ENCODE measurements at places on chromosomes 4 and X.
A peak's percentile ranks its signal among the peaks of the same experiment; 100 is the strongest.

DNA sequence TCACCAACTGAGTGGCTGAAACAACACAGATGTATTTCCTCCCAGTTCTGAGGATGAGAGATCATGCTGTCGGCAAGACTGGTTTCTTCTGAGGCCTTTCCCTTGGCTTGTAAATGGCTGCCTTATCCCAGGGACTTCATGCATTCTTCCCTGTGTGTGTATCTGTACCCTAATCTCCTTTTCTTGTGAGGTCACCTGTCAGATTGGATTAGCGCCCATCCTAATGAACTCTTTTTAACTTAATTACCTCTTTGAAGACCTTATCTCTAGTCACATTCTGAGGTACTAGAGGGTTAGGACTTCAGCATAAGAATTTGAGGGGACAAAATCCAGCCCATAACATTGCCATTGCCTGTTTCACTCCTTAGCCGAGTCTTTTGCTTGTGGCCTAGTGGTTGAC, 59.5 kb upstream of the TMEM150C start:
- no peak for DNase-seq

DNA sequence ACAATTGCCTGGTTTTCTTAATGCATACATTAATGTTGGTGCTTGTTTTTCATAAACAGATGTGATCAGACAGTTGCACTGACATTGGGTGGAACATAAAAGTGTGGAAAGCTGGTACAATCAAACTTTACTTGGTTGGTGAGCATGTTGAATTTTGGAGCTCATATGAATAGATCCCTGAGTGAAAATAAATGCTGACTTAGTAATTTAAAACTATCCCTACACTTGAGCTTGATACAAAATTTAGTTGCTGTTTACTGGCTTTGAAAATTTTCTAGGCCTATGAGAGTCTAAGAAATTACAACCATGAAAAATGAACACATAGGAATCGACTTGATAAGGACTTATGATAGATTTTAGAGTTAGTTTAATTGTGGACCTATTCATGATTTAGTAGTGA, 551.8 kb upstream of the PABPC4L start:
- DNase-seq = no peak

GRCh38 chr4:19496756-19497155, 754.9 kb upstream of the SLIT2 start:
- no peak for DNase-seq

GRCh38 chr4:59039046-59039445, 1928.9 kb upstream of the IGFBP7 start:
- no peak for DNase-seq

DNA sequence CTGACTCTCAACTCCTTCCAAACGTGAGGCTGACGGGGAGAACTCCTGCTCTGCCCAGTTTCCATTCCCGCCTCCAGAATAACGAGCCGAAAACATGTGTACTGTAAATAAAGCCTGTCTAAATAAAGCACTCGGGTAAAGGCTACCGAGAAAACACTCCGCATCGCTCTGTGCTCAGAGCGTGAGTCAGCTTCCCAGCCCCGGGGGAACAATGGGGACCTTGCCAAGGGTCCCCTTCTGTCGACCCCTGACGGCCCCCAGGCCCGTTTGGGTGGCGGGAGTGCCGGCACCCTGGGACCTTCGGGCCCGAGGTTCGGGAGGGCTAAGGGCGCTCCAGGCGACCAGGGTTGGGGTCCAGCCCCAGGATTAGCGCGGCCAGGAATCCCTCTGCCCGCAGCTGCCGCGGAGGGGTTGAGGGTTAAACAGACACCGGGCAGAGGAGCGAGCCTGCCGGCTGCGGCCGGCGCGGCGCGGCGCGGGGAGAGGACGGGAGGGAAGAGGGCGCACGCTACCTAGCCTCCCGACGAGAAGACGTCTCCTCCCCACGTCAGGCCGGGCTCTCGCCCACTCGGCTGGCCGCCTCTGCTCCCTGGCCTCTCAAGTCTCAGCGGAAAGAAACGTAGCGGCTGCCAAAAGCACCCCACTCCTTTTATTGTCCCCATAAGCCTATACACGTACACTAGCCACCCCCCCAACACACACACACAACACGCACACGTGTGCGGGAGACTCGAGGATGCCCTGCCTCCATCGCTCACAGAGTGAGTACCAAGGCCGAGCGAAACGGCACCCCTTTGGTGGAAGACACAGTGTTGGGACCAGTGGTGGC, 85.5 kb downstream of the BCOR start:
- DNase-seq = peak; percentile 81

- DNase-seq = no peak
These were observed 26.4 kb downstream of the GRIA2 start for GRCh38 chr4:157246964-157247363.

DNA sequence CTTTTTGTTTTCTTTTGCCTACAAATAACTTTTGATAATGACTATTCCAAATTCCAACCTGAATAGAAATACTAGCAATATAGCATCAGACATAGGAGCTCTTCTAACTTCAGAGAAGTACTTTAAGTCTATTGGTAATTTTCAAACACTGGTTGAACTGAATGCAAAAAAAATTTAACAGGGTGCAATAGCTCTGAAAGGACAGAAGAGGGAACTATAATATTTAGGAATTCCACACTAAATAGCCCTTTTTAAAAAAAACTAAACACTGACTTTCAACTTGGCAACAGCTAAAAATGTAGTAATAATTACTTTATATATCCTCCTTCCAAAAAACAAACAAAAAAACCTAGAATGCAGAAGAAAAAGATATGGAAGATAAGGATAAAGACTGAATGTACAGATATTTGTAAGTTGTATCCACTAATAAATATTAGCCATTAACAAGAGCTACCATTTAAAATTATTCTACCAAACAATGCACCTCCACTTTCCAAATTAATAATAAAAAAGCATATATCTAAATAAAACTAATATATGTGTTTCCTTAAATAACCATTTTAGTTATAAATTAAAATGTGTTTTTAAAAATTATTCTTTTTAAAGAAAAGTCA, 81.4 kb downstream of the FBXW7 start:
- no peak for DNase-seq

DNA sequence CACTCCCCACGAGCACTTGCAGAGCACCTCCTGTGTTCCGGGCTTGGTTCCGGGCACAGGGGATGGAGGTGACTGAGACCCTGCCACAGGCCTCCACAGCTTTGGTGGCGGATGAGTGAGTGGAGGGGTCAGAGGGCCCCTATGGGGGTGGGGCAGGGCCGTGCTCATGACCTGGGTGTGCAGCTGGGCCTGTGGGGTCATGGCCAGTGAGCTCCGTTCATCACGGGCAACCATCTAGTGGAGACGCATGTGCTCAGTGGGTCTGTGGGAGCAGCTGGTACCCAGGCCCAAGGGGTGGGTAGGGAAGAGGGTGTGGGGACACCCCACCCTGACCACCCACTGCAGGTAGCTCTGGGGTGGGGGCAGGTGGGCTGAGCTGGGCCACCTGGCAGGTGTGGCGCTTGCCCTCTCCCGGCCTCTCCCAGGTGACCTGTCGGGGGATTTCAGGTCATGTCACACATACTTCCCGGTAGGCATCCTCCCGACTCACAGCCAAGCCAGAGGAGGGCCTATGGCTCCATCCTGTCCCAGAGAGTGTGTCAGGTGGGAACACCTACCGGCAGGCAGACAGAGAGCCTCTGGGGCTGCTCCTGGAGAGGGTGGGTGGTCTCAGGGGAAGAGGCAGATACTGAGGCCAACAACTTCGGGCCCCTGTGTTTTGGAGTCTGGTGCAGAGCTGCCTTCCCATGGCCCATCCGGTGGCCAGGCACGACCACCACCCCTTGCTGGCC, 3.6 kb downstream of the PSAPL1 start:
- no peak for DNase-seq

- DNase-seq = no peak
These were observed 601 bp upstream of the TCEANC start for GRCh38 chrX:13652287-13652793.

- DNase-seq = no peak
These were observed 651 bp upstream of the SAP30 start for GRCh38 chr4:173370130-173370476.

- no peak for DNase-seq
These were observed 265.0 kb upstream of the FAT4 start for GRCh38 chr4:125049711-125050110.

GRCh38 chrX:44025555-44025954, 52.4 kb upstream of the NDP start:
- no peak for DNase-seq

- peak; percentile 73 for DNase-seq
These were observed 2.1 kb upstream of the PRSS12 start for GRCh38 chr4:118354913-118355312.

GRCh38 chr4:185305979-185306442, 89.7 kb downstream of the LRP2BP start:
- peak; percentile 59 for DNase-seq

DNA sequence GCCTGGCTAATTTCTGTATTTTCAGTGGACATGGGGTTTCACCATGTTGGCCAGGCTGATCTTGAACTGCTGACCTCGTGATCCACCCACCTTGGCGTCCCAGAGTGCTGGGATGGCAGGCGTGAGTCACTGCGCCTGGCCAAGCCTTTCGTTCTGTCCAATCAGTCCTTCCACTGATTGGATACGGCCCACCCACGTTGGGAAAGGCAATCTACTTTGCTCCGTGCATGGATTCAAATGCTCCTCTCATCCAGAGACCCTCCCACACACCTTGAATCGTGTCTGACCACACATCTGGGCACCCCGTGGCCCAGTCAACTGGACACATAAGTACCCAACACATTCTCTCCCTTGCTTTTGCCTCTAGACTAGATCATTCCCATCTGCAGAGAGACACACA, 74.9 kb downstream of the CRLF2 start:
- no peak for DNase-seq

DNA sequence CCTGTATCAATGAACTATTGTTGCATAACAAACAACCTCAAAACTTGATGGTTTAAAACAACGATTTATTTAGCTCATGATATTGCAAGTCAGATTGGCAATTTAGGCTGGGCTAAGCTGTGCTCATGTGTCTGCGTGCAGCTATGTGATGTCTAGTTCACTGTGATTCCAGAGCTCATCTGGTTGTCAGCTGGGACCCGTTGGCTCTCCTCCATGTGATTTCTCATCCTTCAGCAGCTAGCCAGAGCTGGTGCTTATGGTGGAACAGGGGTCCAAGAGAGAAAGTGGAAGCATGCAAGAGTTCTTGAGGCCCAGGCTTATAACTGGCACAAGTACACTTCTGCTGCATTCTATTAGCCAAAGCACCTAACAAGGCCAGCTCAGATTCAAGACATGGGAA, 28.8 kb upstream of the TRPC3 start:
- DNase-seq = no peak

DNA sequence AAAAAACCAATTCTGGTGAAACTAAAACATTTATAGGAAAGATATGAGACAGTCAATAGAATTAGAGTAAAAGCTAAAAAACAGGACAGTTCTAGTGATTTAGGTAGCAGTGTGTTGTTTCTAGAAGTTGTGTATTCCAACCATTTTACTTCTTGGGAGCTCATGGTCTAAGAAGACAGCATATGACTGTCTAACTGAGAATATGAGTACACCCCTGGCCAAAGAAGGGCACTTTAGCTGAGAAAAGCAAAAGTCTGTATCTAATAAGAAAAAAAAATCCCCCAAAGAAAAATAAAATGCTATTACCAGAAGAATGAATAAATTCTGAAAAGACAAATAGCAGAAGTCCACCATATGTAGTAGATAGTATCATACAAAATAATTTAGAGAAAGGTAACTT, 26.4 kb downstream of the EREG start:
- no peak for DNase-seq

- no peak for DNase-seq
These were observed 13.4 kb downstream of the DHRSX start for GRCh38 chrX:2487366-2487765.

DNA sequence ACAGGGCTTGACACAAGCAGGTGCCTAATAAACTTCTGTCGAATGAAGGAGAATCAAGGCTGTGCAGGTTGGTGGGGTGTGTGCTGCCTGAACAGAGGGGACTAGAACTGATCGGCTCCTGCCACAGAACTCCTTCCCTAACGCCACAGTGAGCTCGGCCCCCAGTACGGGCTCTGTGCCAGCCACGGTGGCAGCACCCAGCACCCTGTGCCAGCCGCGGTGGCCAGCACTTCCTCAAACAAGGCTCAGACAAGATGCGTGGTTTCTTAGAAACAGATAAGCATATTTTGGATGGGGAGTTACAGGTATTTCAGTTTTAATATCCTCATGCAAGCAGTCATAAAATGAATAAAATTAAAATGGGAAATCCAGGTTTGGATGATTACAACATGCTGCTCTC, 26.0 kb upstream of the C4orf50 start:
- no peak for DNase-seq

GRCh38 chrX:44474410-44474809, 68.2 kb downstream of the FUNDC1 start:
- DNase-seq = no peak

DNA sequence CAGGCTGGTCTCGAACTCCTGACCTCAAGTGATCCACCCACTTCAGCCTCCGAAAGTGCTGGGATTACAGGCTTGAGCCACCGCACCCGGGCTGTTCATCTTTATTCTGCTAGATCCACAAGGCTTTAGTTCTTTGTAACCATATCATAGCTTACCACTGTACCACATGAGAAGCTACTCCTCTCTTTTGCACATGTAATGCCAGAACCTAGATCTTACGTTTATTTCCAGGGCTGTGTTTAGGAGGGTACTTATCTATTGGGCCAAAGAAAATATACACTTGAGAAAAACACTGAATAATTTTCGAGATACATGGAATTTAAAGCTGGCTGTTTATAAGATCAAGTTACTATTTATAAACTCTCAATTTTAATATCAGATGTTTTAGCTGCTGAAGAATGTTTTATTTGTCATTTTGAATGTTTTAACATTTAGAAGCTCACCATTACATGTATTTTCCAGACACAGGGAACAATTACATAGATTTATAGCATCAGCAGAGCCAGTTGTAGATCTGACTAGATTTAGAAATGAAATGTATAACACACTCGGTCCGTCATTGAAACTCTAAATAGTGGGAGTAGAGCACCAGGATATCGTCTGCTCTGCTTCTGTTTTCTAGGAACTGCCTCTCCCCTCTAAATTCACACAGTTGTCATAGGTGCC, 155.3 kb upstream of the HAND2 start:
- DNase-seq = no peak

DNA sequence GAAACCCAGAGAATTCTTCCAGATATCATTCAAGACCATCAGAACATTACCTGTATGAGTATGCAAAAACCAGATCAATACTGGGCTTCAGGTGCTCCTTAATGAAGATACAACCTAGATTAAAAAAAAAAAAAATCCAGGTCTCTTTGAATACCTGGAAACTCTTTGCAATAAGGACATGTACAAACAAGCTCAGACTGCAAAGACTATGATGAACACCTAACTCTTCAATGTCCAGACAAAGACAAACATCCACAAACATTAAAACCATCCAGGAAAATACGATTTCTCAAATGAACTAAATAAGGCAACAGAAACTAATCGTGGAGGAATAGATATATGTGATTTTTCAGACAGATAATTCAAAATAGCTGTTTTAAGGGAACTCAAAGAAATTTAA, 38.7 kb downstream of the NLRP2B start:
- no peak for DNase-seq

Measured in islet precursor cell (in vitro differentiated cells).